GOT3 (cell line): ENCODE measurements at places on chromosomes 11 and 22.

GRCh38 chr11:63840356-63841060 is 1.6 kb downstream of the MARK2 start:
- DNase-seq: no peak

- DNase-seq: no peak
Measured at GRCh38 chr11:61460474-61460881, 30.6 kb downstream of the SDHAF2 start.

DNA sequence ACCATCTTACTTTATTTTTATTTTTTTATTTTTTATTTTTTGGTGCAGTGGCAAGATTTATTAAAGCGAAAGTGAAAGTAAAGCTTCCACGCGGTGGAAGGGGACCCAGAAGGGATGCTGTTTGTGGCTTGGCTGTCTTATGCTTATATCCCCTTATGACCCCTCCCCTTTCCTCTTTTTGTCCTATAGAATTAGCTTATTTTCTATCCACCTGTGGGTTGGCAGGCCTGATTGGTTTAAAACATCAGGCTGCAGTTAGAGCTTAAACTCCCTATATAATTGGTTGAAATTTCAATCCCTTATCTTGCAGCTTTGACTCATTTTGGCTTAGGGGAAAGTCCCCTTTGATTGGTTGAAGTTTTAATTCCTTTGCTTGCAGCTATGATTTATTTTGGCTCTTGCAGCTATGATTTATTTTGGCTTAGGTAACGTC is 50.5 kb downstream of the NNMT start:
- DNase-seq: no peak

DNA sequence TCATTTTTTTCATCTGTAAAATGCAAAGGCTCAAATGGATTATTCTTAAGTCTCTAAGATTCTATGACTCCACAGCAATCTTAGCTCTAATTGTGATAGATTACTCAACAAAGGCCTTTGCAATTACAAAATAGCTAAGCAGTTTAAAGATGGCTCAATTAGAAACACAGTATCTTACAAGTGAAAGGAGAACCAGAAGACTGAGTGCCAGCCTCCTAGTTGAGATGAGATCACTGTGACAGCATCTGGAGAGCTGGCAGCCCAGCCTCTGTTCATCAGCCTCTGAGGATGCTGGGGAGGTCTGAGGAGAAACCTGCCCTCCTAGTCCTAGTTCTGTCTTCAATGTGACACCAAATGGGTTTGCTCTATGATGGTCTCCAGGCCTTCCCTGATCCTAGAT is 158.4 kb upstream of the NARS2 start:
- no peak for DNase-seq

GRCh38 chr22:42905702-42906183 is 48.7 kb upstream of the ARFGAP3 start:
- no peak for DNase-seq

DNA sequence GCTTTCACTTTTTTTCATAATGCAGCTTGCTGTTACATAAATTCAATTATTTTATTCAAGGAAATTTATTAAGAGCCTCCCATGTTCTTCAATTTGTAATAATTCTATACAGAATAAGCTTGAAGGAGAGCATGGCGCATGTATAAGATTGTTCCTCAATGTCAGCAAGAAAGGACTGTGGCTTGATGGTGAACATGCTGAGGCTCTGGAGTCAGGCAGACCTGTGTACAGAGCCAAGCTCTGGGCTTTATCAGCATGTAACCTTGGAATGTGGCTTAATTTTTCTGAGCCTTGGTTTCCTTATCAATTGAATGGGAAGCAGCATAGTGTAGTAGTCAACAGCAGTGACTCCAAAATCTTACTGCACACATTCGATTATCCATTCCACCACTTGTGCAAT is 92.4 kb downstream of the JRKL start:
- no peak for DNase-seq

DNA sequence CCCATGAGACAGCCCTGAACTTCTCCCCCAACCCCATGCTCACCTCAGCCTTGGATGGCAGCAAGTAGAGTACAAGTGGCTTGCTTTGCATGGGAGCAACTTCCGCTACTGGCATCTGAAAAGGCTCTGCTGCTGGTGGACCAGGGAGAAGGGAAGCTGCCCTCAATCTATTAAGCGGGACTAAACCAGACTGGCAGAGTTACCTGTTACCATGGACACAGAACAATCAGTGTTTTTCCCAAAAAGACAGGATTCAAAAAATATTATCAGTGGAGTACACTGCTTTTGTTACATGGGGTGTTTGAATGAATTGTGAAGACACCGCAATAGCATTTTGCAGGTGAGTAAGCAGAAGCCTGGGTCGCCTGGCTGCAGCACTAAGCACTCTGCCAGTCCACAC is 631.4 kb upstream of the B3GAT1 start:
- DNase-seq: no peak

DNA sequence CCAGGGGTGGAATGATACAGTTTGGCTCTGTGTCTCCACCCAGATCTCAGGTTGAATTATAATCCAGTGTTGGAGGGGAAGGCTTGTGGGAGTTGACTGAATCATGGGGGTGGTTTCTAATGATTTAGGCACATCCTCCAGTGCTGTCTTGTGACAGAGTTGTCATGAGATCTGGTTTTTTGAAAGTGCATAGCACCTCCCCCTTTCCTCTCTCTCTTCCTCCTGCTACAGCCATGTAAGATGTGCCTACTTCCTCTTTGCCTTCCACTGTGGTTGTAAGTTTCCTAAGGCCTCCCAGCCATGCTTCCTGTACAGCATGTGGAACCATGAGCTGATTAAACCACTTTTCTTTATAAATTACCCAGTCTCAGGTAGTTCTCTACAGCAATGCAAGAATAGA is 45.1 kb downstream of the THAP12 start:
- no peak for DNase-seq
